ENCODE measurements at places on chromosomes 4 and X.

GRCh38 chrX:10074241-10074941 is 82.4 kb upstream of the CLCN4 start:
- no peak for DNase-seq

GRCh38 chr4:159018062-159018629 is 84.7 kb upstream of the RAPGEF2 start:
- no peak for DNase-seq

DNA sequence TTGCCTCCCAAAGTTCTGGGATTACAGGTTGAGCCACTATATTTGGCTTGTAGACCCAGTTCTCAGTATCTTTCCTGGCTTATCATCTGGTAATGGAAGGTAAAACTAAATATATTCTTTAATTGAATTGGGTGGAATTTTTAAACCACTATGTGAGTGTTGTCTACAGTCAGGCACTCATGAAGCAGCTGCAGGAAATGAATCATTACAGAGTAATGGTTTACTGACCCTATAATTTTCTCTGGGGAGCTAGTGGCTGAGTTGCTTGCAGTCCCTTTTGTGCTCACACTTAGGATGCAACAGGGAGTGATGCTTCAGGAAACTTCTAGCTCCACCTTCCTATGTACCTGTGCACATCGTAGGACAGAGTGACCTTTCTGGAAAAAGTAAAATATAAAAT is 4.1 kb upstream of the UGT2B7 start:
- DNase-seq = no peak

DNA sequence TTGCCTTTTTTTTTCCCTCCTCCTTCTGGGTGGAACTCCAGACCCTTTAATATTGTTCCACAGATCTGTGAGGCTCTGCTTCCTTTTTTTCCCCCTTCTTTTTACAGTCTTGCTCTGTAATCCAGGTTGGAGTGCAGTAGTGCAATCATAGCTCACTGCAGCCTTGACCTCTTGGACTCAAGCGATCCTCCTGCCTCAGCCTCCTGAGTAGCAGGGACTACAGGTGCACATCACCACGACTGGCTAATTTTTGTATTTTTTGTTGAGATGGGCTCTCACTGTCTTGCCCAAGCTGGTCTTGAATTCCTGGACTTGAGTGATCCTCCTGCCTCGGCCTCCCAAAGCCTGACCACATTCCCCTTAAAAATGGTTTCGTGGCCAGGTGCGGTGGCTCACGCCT is 26.8 kb downstream of the NSD2 start:
- DNase-seq = no peak

GRCh38 chr4:5746250-5746649 is 35.2 kb downstream of the EVC start:
- no peak for DNase-seq

Data from NCI-H1694 treated with DMSO at 0.1 percent for 48 hours (cell line).